ENCODE measurements at places on chromosomes 1 and 21.

GRCh38 chr1:21077085-21077484 lies 99.6 kb downstream of the EIF4G3 start:
- no peak for DNase-seq

DNA sequence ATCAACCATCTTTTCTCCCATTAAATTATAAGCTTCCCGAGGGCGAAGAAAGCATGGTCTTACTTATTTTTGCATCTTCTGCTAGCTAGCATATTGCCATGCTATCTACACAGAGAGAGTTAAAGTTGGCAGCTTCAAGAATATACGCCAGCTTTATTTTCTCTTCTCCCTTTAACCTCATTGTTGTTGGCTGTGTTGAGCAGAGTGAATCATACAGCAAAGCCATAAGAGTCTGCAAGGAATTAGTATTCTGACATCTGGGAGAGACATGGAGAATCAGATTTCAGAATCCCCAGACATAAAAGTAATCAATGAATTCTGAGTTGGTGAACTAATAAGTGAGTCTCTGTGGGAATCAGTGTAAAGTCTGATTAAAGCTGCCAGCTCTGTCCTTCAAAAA lies 649.6 kb upstream of the PTBP2 start:
- DNase-seq: no peak

- DNase-seq: peak; percentile 44
These were observed 37.9 kb downstream of the WDR3 start for GRCh38 chr1:117967477-117967876.

- no peak for DNase-seq
These were observed 180.2 kb downstream of the ATP6V1G3 start for GRCh38 chr1:198360208-198360729.

- DNase-seq: no peak
These were observed 30.0 kb downstream of the RABIF start for GRCh38 chr1:202858789-202859414.

GRCh38 chr1:84122780-84123382 lies 21.2 kb upstream of the PRKACB start:
- DNase-seq: no peak

DNA sequence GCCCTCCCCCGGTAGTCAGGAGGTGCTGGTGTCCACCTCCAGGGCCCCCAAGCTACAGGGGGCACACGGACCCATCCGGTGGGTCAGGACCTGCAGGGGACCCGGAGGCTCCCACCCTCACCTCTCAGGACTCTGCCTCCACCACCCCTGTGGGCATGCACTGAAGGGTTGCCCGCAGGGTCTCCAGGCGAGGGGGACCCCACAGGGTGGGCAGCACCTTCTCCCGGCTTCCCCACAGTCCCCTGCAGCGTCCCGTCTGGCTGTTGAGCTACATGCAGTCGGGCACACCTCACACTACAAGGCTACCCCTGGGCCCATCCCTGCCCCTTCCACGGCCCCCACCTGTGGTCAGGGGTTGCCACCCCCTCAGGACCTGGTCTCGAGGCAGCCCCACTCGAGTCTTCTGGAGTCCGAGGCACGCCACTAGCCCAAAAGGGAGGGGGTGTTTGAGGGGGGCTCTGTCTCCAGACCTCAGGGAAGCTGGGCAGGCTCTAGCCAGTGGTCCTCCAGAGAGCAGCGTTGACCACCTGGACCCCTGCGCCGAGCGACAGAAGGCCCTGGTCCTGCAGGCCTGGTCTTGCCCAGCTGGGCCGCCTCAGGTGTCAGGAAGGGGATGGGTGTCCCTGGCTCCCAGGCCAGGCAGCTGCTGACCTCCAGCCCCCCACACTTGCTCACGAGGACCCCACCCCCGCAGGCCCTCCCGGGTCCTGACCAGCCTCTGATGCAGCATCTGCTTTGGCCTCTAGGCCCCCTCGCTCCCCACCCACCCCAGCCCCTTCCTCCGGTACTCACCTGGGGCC lies 9.6 kb downstream of the PARS2 start:
- no peak for DNase-seq

DNA sequence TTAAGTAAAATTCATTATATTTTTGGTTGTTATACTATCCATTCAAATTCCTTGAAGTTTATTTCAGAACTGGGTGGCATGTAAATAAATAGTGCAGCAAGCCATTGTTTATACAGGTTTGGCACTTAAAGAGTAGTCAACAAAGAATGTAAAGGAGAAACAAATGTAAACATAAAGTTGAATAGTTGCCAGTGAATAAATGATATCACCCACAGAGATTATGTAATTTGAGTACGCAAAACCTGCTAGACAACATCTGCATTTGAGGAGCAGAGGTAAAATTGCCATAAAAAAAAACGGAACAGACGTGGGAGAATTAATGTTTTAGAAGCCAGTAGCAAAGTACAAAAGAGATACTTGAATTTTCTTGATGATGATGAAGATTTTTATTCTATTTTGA lies 111.6 kb downstream of the ADGRL2 start:
- DNase-seq: no peak

DNA sequence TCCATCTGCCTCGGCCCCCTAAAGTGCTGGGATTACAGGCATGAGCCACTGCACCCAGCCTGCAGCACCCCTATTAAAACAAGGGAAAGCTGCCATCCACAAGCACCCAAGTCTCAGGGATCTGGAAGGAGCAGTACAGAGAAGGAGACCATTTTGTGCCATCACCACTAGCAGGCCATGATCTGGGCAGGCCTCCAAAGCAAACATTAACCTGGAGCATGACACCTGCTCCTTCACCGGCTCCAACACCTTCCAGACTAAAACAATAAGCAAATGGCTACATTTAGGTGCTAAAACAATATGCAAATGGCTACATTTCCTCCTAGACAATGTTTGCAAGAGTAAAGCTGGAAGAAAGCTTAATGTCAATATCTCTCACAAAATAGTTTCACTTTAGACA lies 16.7 kb downstream of the MEAF6 start:
- no peak for DNase-seq

GRCh38 chr1:152967201-152967600 lies 3.2 kb upstream of the SPRR4 start:
- DNase-seq: no peak

DNA sequence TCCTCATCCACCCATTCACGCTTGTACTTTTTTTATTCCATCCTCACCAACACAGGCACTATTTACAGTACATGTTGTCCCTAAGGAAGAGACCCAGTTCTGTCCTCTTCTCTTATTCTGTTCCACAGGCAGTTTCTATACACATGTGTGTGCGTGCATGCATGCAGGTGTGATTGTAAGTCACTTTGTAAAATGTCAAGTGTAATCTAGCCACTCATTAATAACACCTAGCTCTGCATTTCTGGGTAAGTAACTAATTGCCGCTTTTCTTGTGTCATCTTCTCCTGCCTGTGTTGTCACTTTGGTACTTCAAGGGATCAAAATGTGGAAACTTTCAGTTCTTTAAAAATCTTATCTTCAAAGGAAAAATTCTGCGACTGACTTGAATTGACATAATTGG lies 377.2 kb downstream of the SEC16B start:
- DNase-seq: no peak

- DNase-seq: no peak
These were observed 36.3 kb upstream of the CLIC4 start for GRCh38 chr1:24708938-24709337.

GRCh38 chr1:230744382-230744781 lies 2.8 kb upstream of the CAPN9 start:
- no peak for DNase-seq

DNA sequence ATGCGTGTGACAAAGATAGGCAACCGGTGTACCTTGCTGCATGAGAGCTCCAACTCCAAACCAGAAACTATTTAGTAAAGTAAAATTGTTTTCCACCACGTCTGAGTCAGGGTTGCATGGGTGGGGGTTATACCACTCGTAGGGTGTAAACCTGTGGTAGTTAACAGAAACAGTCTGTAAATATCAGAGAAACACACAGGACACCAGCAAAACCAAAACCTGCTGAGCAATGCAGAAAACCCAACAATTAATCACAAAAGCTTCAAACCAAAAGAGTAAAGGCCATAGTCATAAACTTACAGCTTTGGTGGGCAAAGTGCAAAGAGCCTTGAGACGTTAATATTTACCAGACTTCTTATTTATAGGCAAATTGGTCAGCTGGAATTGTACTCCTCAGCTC lies 282.7 kb downstream of the BACH1 start:
- no peak for DNase-seq

DNA sequence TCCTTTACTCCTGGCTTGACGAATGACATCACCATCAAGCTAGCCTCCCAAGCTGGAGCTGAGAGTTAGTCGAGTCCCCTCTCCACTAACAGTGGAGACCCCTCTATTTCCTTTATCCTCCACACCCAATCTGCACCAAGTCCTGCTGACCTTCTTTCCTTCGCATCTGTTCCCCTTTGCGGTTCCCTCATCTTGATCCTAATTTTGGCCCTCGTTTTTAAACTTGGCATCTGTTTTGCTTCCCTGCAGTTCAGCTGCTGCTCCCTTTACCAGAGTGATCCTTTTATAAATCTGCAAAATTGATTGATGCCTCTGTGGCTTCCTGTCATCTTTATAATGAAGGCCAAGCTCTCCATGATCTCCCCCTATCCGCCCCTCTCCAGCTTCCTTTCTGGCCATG lies 49.0 kb upstream of the TSPAN2 start:
- DNase-seq: no peak

DNA sequence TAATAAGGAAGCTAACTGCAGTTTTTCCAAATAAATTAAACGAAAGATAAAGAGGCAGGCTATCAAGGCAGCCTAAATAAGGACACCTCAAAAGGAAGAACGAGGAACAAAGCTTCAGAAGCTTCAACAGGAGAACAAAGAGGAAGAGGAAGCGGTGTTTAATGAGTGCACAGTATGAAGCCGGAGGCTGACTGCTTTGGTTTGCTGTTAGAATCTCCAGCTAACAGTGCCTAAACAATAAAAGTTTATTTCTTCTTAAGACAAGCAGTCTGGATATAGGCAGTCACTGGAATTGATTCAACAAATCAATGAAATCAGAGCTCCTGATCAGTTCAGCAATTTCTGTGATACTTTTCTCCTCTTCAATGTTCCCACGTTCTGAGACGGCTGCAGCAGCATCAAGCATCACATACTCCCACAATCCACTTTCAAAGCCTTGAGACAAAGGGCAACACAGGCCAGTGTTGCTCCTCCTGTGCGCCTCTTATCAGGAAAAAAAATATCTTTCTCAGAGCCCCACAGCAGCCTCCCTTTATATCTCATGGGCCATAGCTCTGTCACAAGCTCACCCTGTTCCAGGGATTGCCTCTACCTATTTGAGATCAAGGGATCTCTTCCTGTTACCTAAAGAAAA lies 365.6 kb upstream of the ST6GALNAC5 start:
- DNase-seq: no peak

DNA sequence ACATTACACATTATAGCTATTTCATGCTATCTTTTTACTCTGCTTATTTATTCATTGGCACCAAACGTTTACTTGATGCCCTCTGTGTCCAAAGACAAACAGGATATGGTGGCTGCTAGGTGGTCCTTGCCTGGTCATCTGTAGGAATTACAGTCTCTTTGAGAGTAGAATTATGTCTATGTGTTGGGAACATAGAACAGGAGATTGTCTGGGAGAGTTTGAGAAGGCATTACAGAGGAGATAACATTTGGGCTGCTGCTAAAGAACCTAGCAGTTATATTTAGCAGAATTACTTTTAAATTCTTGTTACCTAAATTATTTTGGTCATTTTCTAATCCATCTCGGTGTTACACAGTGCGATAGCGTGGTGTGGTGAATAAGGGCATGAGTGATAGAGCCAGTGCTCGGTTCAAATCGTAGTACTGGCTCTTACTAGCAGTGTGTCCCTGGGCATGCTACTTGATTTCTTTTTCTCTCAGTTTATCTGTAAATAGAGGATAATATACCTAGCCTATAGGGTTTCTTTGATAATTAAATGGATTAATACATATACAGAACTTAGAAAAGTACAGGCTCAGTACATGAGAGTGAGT lies 20.5 kb downstream of the RRP15 start:
- no peak for DNase-seq

GRCh38 chr21:19326531-19327319 lies 923.1 kb upstream of the TMPRSS15 start:
- no peak for DNase-seq

- no peak for DNase-seq
These were observed 42.5 kb downstream of the RYR2 start for GRCh38 chr1:237084341-237085077.

DNA sequence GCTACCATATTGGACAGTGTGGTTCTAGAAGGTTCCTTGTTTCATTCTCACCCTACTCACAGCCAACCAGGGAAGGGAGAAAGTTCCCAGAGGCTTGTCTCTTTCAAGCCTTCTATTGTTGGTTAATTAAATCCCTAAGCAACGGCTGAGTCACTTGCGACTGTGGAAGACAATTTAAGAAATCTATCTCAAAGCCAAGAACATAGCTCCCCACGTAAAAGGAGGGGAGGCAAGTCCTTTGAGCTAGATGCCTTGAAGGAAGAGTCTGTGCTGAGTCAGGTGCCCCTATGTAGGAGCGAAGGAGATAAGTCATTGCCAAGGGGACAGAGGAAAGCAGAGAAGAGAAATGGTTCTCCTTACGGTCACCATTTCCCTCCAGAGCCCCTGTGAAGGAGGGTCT lies 79.4 kb upstream of the PPP2R5A start:
- no peak for DNase-seq

GRCh38 chr1:14106679-14107313 lies 406.8 kb downstream of the PRDM2 start:
- DNase-seq: no peak

DNA sequence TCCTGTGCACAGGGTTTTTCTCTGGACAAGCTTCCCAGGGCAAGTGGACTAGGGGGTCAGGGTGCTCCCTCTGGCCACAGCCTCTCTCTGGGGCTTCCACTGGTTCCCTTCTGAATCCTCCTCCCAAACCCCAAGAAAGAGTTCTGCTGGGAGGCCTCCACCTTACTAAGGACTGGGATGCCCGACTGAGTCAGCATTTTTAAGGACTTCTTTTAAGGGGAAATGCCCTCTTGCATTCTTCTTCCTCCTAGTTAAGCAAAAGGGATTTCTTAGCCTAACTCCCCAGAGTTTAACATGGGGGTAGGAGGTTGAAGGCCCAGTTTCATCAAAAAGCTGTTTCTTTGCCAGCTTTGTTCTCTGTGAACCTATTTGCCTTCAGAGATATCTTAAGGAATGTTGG lies 99.7 kb upstream of the KRTAP19-8 start:
- no peak for DNase-seq

GRCh38 chr1:21909787-21910503 lies 27.2 kb downstream of the HSPG2 start:
- no peak for DNase-seq
